ENCODE measurements at places on chromosomes 6 and 20.
A peak's percentile ranks its signal among the peaks of the same experiment; 100 is the strongest.

DNA sequence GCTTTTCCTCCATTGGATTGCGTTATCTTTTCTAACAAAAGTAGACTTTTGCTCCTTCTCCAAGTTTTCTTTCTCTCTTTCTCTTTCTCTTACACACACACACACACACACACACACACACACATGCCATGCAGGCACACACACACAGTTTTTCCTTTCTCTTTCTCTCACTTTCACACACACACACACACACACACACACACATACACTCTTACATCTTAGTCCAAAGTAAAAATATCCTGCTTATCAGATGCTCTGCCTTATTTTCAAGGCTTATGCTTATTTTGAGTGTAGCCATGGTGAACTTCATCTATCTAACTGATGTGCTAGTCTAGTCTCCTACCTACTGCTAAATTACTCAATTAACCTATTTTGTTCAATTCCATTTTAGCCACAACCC is 34.4 kb upstream of the RAB23 start:
- no peak for DNase-seq

DNA sequence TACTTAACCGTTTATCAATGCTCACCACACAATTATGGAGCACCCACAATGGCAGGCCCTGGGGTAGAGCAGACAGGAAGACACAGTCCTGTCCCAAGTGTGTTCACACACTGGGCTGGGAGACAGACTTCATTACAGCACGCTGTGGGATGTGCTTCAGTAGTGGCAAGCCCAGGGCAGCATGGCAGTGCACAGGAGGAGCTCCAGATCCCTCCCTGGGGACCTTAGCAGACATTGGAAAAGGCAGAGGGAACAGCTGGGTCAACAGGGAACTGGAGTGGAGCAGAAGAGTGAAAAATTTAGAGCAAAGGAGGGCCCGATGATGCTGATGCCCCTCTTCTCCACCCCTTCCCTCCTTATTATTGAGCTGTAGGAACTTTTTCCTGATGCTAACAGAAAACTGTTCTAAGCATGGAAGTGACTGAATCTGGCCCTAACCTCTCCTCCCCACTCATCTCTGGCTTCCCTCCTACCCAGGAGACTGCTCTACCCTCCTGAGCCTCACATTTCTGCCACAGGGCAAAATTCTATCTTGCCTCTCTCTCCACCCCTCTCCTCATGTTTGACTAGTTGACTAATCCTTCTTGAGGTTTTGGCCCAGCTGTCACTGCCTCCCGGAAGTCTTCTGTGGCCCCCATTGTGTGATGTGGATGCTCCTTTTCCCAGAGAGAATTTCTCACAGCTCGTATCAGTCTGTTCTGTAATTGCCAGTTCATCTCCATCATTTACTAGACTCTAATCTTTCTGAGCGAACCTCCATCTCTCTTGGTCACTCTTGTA is 41.3 kb upstream of the NOP56 start:
- DNase-seq: no peak

- peak; percentile 40 for DNase-seq
These were observed 2.1 kb upstream of the RBM38 start for GRCh38 chr20:57388953-57389694.

- no peak for DNase-seq
These were observed 52.1 kb downstream of the CBLN4 start for GRCh38 chr20:55953201-55953600.

DNA sequence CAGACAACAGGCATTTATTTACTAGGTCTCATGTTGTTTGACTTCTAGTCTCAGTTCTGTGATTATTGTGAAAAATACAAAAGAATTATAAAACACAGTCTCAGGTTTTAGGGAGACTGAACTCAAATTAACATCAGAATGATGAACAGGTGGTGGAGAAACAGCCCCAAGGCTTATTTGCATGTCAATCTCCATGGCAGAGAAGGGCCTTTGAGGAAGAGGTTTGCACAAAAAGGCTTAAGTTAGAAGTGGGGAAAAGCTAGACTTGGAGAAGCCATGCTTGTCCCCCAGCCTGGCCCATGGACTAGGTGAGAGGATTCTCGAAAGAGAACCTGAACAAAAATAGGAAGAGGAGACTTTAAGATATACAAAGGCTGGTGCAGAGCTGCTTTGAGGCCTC is 183.3 kb downstream of the EDN1 start:
- no peak for DNase-seq

DNA sequence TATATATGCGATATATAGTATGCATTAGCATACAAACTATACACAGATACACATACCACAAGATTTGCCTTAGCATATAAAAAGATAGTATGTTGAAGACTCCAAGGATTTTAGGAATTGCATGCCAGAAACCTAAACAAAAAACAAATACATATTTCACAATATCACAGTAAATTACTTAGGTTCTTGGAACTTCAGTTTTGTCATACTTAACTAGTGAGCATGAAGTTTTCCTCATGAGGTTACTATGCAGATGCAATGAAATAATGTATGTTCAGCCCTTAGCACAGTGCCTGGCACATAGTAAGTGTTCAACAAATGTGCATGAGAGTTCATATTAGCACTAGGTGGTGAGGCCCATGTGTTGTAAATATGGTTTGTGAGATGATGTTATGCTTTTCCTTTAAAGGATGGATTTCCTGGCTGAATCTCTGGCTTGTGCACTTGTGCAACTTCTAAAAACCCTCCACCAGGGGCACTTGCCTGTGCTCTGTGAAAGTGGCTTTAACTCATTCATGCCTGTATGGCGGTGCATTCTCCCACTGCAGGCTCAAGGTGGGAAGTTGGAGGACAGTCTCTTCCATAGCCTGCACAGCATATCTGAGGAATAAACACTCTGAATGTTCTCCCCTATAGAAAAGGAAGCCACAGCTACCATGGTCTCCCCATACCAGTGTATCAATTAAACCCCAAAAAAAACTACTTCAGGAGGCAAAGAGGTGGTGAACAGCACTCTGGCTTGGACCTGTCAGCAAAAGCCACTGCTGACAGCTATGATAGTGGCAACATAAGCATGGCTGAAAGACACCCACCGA is 624.1 kb upstream of the CDH4 start:
- no peak for DNase-seq

- peak; percentile 92 for DNase-seq
These were observed 69.6 kb downstream of the JAG1 start for GRCh38 chr20:10603971-10604864.

GRCh38 chr20:20594171-20594530 is 118.3 kb downstream of the RALGAPA2 start:
- peak; percentile 23 for DNase-seq

Data from EL (cell line).